Adipocyte (in vitro differentiated cells): ENCODE measurements at places on chromosomes 13 and 19.

DNA sequence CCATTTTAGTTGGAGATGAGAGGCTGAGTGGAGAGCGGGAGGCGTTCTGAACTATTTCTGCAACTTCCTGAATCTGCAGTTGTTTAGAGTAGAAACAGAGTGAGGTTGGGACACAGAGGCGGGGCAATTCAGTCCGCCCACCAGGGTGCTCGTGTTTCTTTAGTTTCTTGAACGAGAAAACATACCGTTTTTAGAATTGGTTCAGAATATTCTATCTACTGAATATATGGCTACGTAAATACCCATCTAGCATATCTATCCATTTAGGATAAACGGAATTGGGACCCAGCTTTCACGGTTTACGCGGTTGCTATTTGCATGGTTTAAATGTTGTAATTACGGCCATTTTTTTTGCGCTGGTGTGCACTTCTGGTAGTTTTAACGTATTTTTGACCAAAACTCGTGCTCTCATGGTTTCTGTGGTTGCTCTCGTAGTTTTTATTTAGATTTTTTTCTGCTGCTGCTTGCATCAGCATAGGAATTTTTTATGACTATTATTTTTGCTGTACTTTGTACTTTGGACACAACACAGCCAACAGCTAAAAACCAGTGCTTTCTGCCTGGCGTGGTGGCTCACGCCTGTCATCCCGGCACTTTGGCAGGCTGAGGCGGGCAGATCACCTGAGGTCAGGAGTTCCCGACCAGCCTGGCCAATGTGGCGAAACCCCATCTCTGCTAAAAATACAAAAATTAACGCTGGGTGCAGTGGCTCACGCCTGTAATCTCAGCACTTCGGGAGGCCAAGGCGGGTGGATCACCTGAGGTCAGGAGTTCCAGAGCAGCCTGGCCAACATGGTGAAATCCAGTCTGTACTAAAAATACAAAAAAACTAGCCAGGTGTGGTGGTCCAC, 32.7 kb downstream of the TIMM13 start:
- DNase-seq = peak; percentile 8

GRCh38 chr19:5977222-5977784, 637 bp downstream of the RANBP3 start:
- peak; percentile 24 for DNase-seq

GRCh38 chr13:41059456-41060081, 1.7 kb upstream of the WBP4 start:
- DNase-seq = peak; percentile 57

- no peak for DNase-seq
These were observed 34.5 kb downstream of the MYO9B start for GRCh38 chr19:17109962-17110598.

- DNase-seq = no peak
These were observed 359.2 kb downstream of the KCTD12 start for GRCh38 chr13:76527041-76527440.

DNA sequence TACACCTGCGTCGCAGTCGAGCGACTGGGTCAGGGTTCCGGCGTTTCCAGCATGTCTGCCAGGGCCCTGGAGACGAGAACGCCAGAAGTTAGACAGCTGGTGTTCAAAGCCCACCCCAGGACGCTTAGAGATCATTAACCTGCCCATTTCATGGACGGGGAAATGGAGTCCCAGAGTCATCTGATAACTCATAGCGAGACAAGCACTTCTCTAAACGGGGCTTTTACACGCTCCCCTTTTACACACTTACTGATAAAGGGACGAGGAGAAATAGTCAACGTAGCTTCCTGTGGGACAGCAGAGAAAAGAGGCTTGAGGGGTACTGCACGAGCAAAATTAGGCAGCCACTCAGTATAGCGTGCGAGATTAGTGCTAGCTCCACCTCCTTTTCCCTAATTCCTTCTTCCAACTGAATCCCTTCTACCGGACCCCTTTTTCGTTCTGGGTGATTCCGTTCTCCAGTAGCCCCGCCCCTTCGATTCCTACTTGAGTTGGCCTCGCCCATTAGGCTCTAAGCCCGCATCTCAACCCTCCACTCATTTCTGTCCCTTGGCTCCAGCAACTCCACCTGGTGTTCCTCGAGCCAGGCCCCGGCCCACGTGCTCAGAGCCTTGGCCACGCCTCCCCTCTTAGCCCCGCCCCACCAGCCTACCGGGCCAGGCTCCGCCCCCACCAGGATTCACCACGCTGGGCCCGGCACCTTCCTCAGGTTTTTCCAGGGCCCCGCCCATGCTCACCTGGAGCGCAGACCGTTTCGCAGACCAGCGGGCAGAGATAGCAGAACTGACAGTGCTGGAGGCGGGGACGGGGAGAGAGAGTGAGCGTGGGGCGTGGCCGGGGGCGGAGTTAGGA, 3.7 kb downstream of the HRC start:
- DNase-seq = peak; percentile 70

- no peak for DNase-seq
These were observed 12.6 kb upstream of the LILRB4 start for GRCh38 chr19:54650108-54650655.

- no peak for DNase-seq
These were observed 205.0 kb downstream of the TSHZ3 start for GRCh38 chr19:31144075-31144870.

GRCh38 chr19:16112778-16113177, 1.1 kb downstream of the RAB8A start:
- DNase-seq = no peak

GRCh38 chr19:18322318-18322758, 538 bp downstream of the LSM4 start:
- peak; percentile 79 for DNase-seq

- no peak for DNase-seq
These were observed 56.3 kb upstream of the DIAPH3 start for GRCh38 chr13:60220072-60220471.

DNA sequence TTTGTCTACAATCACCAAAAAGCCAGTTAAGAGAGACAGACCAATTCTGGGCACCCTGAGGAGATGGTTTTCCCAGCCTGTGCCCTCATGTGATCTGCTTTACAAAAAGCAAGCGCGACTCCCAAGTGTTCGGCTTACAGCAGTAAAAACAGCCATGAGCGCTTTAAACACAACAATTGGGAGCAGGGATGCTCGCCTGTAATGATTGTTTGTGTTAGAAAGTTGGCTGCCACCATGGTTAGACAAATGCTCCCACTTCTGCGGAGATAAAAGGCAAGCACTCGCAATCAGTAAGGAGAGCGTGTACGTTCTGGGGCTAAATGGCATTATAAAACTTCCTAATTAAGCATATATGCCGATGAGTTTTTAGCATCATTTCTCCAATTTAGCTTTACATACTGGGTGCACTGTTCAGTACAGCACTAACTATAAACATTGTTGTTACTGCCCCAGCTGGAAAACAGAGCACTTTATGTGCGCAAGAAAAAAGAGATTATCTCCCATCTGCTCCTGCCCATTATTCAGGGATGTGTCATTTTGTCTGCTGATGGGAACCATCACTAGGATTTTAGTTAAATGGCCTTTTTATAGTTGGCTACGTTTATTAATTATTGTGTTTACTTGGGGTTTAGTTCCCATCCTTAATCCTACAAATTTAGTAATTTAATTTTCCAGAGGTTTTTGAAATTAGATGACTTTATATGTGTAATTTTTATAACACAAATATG, 309.3 kb upstream of the MAB21L1 start:
- DNase-seq = no peak

- peak; percentile 87 for DNase-seq
These were observed 75.3 kb upstream of the GPC6 start for GRCh38 chr13:93151277-93151676.

- no peak for DNase-seq
These were observed 559 bp upstream of the RPL21 start for GRCh38 chr13:27250833-27251165.

- no peak for DNase-seq
These were observed 147.4 kb downstream of the PTPRS start for GRCh38 chr19:5193192-5193591.

DNA sequence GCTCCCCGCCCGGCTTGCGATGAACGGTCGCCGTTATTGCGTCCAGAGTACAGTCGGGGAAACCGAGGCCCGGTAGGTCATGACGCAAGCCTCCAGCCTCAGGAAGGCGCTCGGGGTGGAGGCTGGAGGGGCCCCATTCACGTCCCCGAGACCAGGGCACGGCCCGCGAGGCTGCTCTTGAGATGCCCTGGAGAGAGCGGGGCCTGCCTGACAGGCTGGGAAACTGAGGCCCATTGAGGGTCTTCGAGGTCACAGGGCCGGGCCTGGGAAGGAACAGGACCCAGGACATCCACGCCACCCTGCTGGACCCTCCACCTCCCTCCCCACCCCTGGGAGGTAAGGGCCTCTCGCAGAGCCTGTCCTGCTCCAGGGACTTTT, 367 bp downstream of the NDUFS7 start:
- DNase-seq = no peak

GRCh38 chr19:47436712-47437401, 17.5 kb upstream of the MEIS3 start:
- DNase-seq = peak; percentile 89

DNA sequence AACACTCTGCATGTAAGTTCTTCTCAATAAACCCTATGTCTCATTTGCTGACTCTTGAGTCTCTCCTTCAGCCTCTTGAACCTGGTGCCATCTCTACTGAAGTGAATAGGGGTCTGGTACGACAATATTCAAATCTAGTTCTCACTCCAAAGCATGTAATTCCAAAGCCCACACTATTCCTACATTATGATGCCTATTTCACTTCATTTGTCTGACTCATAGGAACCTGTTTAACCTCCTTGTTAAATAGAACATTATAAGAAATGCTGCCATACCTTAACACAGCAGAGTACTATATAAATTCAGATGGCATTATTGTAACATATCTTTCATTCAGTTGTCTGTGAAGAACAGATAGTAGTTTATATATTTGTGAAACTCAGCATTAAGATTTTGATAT, 67.1 kb downstream of the STARD13 start:
- no peak for DNase-seq

DNA sequence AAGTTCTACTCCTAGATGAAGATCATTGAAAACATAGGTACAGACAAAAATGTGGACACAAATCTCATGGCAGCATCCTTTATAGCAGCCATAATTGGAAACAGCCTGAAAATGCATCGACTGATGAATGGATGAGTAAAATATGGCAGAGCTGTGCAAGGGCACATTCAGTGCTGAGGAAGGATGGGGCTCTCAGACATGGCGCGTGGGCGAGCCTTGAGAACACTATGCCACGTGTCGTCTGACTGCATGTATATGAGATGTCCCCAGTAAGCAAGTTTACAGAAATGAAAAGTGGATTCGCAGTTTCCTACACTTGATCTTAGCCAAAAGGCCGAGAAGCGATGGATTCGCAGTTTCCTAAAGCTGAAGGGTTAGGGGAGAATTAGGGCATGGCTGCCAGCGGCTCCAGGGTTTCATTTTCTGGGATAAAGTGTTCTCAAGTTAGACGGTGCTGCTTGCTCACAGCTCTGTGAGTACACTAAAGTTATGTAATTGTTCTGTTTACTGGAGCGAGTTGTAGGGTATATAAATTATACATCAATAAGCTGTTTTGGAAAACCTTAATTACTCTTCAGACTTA, 78.0 kb downstream of the RAB20 start:
- DNase-seq = no peak

DNA sequence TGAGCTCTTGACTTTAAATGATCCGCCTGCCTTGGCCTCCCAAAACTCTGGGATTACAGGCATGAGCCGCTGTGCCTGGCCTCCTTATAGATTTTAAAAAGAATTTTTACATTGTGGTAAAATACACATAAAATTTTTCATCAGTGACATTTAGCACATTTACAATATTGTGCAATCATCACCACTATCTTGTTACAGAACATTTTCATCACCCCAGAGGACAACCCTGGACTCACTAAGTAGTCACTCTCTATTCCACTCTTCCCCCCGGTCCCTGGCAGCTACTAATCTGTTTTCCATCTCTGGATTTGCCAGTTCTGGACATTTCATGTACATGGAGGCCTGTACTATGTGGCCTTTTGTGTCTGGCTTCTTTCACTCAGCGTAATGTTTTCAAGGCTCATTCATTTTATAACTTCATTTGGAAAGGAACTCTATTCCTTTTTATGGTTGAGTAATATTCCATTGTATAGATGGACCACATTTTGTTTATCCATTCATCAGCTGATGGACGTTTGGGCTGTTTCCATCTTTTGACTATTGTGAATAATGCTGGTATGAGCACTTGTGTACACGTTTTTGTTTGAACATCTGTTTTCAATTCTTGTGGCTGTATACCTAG, 19.9 kb downstream of the MEGF8 start:
- peak; percentile 86 for DNase-seq

- no peak for DNase-seq
These were observed 9.4 kb downstream of the CYTH2 start for GRCh38 chr19:48478339-48479256.

DNA sequence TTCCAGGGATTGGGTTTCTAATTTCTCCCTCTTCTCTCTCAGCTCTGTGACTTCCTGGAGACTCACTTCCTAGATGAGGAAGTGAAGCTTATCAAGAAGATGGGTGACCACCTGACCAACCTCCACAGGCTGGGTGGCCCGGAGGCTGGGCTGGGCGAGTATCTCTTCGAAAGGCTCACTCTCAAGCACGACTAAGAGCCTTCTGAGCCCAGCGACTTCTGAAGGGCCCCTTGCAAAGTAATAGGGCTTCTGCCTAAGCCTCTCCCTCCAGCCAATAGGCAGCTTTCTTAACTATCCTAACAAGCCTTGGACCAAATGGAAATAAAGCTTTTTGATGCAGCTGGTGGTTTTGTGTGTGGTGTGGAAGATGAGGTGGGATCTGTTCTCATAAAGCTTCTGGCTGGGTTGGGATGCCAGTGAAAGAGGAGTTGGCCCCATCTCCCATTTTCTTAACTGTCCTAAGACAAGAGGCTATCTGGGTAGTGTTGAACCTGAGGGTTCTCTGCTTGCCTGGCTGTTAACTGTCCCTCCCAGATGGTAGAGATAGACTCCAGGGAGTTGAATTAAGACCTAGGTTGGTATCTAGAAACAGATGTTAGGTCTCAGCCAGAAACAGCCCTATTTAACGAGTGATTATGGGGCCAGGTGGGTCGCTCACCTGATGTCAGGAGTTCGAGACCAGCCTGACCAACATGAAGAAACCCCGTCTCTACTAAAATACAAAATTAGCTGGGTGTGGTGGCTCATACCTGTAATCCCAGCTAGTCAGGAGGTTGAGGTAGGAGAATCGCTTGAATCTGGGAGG, 1.6 kb downstream of the FTL start:
- DNase-seq = peak; percentile 45

DNA sequence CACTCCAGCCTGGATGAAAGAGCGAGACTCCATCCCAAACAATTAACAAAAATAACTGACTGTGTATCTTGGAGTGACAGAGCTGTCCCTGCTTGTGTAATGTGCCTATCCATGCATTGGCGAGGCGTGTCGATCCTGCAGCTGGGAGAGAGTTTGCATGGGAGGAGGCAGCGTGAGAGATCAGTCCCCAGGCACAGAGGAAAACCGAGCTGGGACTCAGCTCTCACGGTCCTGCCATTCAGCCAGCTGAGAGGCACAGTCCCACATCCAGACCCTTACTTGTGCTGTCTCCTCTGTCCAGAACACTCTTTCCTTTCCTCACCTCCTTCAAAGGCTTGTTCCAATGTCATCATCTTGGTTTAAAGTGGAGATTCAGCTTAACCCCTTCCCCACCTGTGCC, 11.9 kb upstream of the SULT2B1 start:
- no peak for DNase-seq
